ENCODE measurements at places on chromosomes 16 and 17.

DNA sequence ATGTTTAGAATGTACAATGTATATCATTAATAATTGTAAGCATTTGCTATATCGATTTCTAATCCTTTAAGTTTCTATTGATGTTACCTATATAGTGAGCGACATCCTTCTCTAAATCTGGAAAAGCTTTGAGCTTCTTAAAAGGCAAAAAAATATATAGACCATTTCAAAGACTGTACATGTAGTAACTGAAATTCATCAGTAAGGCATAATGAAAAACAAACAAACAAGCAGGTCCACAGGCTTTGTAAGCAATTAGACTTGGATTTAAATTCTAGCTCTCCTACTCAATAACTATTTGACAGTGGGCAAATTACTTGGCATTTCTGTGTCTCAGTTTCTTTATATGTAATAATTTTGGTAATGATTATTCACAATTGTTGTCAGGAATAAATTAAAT, 51.7 kb upstream of the NACA2 start:
- no peak for DNase-seq

- DNase-seq: no peak
These were observed 454.9 kb downstream of the SOX9 start for GRCh38 chr17:72575542-72576233.

- DNase-seq: peak; percentile 81
These were observed 1.5 kb downstream of the ATXN7L3 start for GRCh38 chr17:44197980-44198720.

- peak; percentile 83 for DNase-seq
These were observed 22.7 kb downstream of the TMEM114 start for GRCh38 chr16:8567355-8568230.

- no peak for DNase-seq
These were observed 75.2 kb upstream of the RNU2-1 start for GRCh38 chr17:43308999-43309398.

- DNase-seq: no peak
These were observed 106.3 kb upstream of the PSMD7 start for GRCh38 chr16:74190292-74190691.

DNA sequence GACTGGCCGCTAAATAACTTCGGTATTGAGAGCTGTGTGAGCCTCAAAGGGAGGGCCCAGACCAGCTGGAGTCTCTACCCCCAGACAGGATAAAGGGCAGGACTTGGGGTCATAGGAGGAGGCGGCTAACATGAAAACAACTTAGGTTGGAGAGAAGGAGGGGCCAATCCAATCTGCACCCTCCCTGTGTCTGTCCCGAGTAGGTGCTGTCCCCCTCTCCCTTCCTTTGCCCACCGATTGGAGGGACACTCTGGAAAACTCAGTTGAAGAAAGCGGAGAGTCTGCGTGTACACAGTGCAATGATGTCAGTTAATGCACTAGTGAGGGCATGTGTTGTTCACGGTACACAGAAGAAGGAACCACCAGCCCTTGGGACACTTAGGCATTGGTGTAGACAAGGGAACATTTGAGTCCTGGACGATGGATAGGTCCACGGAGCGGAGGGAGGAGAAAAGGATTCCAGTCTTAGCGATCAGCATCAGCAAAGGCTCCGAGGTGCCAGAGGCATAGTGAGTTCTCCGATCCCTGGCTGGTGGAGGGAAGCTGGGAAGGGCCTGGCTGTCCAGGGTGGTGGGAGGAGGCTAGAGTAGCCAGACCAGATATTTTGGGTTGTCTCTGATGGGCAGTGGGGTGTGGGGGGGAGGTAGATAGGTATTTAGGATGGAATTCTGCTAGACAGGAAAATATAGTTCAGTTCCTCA, 761 bp downstream of the NOL3 start:
- DNase-seq: no peak

DNA sequence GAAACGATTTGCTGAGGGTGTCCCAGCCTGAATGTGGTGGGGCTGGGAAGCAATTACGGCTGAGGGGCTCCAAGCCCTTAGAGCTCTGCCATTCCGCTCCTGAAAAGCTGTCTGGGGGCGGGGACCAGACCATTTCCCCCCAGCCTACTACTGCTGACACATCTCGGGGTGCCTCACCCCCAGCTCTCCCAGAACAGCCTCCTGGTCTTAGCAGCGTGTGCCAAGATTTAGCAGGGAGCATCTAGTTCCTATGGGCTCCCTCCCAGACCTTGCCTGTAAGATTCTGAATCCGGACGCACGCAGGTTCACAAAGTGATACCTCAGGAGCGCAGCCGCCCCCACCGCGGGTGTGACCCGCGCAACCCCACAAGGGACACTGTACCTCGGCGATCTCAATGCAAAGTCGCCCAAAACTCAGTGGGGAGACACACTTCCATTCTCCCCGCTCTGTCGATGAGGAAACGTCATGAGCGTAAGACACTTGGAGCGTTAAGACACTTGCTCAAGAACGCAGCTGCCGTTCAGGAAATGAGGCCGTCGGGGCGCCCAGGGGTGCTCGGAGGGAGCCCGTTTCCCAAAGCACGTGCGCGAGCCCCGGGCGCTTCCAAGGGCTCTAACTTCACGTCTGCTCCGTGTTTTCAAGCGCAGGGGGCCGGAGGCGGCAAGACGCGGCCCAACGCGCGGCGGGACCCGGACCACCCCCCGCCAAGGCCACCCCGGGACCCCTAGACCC, 629 bp downstream of the GEMIN4 start:
- peak; percentile 51 for DNase-seq

GRCh38 chr17:44733753-44734152, 25.0 kb upstream of the ADAM11 start:
- no peak for DNase-seq

DNA sequence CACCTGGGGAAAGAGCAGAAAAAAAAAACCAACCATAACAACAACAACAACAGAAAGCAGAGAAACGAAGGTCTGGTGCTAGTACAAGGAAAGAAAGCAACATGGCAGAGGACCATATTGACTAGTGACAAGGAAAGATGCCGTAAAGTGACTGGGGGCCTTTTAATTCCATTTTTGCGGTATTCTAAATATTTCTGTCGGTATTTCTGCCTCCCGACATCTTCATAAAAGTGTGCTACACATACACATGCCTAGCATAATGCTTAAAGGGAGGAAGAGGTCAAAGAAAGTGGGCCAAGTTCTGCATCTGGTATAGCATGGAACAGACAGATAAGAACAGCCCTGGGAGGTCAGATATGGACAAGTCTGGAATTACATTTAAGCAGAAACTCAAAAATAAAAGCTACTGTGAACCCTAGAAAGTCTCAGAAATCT, 19.5 kb upstream of the RNF43 start:
- no peak for DNase-seq

- no peak for DNase-seq
These were observed 150.5 kb upstream of the SOX9 start for GRCh38 chr17:71970312-71970711.

DNA sequence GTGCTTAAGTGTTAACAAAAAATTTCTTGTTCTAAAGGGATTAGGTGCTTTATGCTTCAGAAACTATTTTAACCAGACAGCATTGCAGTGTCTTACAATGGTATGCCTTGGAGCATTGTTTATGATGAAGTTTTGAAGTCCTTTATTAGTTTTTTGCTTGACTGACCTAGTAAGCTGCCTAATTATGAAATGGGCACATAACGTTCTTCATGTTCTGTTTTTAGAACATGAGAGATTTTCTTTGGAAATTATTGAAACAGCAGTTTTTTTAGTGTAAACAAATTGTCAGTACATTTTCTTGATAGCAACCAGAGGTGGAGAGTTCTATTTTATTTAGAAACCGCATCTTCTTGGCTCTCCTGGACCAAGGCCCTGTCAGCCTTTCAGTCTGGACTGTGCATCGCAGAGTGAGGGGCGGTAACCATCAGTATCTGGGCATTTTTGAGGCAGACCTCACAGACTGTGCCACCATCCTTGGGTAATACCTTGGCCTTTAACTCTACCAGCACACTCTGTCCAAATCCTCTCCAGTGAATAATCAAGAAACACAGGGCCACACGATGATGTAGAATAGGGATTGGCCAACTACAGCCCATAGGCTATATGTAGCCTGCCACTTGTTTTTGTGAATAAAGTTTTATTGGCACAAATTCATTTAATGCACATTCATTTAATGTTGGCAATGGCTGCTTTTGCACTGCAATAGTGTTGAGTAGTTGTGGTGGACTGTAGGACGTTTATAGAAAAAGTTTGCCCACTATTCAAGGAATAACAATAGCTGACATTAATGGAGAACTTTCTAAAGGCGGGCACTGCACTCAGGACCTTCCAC, 81.1 kb downstream of the VPS35L start:
- DNase-seq: no peak
